ENCODE measurements at places on chromosomes 11 and 22.

- peak; percentile 81 for DNase-seq
These were observed 2.5 kb upstream of the BEST1 start for GRCh38 chr11:61947486-61948210.

GRCh38 chr11:72720047-72720446 lies 32.2 kb downstream of the ARAP1 start:
- DNase-seq: no peak

DNA sequence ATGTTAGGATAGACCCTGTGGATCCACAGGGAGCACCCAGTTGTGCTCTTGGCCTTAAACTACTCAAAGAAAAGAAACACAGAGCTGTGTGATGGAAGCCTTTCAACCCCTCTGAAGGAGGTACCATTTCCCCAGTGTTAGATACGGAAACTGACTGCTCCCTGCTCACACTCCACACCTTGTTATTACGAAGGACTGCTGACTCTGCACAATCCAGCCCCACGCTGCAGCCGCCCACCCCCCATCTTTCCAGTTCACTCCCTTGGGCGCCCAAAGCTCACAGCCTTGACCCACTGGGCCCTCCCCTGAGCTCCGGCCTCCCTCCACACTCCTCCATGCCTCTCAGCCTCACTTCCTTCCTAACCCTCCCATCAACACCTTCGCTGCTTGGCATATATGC lies 75.5 kb downstream of the EFCAB6 start:
- no peak for DNase-seq

- no peak for DNase-seq
These were observed 16.7 kb upstream of the KCNQ1OT1 start for GRCh38 chr11:2716376-2717095.

DNA sequence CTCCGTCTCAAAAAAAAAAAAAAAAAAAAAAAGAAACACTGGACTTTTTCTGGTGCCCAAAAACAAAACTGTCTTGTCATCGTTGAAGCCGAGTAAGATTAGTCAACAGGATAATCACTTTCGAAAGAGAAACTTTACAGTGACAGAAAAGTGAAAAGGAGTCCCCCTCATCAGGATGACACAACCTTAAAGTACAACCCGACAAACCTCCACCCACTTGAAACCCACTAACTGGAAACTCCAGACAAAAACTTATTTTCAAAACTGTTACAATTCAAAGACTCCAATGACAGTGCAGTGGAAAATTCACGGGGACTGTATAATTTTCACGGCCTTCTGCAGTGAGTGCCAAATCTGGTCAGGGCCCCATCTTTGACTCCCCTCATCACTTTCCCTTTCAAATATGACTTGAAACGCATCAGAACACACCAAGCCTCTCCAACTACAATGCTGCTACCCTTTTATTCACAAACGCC lies 1.3 kb downstream of the DENND5A start:
- DNase-seq: peak; percentile 63

GRCh38 chr11:96878299-96879051 lies 488.7 kb downstream of the JRKL start:
- no peak for DNase-seq

DNA sequence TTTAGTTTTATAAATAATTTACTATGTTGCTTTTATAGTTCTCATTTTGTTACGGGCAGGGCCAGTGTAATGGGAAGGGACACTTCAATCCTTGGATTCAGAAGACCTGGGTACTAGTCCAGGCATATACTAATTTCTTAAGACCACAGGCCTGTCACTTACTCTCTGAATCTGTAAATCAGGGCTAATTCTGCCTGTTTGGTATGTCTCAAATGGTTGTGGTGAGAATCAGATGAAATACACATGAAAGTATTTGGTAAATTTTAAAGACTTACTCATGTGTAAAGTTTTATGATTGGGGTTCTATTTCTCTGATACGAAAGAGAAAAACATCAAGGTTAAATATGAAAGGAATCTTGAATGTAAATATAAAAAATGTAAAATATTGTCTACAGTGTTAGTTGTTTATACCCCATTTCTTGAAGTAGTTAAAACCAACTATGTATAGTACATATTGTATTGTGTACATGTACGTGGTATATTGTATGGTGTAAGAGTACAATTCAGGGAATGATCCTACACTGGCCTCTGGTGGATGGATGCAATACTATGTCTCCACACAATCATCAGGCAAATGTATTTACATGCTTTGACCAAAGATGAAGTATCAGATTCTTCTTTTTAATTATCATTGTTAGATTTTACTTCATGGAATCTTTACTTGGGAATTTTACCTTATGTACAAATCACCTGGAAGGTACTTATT lies 24.5 kb upstream of the RAG2 start:
- peak; percentile 56 for DNase-seq

- DNase-seq: no peak
These were observed 38.6 kb upstream of the CALCB start for GRCh38 chr11:15034687-15035267.

GRCh38 chr11:38226684-38227083 lies 1628.6 kb upstream of the RAG2 start:
- no peak for DNase-seq

DNA sequence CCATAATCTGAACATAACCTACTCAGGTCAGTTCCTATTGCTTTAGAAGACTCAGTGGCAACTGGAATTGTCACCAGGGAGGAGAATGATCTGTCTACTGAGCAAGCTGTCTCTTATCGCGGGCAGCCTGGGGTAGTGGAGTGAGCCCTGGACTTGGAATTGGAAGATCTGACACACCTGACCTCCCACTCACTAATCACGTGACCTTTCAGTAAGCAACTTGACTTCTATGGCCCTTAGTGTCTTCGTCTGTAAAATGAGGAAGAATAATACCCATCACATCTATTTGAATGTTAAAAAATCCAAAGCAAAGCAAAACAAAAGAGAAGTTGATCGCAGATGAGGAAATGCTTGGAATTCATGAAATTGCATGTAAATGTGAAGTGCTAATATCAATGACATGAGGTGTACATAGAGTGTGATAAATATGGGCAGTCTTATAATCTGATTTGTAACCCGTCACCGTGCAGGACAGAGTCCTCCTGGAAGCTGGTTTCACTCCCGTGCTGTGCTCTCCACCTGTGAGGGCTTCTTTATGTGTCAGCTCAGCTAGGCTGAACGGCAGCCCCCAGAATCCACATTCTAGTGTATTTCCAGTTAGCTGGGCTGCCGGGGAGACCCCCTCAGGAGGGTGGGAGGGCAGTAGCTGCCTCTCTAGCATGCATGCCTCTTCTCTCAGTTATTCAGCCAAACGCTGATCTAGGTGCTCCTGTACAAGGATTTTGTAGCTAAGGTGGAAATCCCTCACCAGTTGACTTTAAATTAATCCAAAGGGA lies 482.9 kb downstream of the OPCML start:
- DNase-seq: no peak

DNA sequence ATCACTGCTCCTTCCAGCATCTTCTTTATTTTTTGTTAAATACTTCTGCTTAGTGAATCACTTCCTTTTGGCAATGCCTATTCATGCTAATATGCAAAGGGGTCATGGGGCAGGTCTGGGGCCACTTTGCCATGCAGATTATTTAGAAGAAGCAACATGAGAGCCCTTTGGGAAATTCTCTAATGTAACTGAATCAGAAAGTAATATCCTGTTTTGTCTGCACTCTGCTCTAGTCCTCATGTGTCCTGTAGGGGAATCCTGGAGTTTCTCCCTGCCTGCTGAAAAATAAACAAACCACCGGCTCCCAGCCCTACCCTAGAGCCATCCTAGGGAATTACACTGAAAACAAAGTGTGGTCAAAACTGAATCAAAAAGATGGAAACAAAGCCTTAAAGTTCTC lies 176.5 kb upstream of the POU2AF2 start:
- peak; percentile 28 for DNase-seq

- no peak for DNase-seq
These were observed 8.1 kb downstream of the MS4A4A start for GRCh38 chr11:60288531-60288930.

- DNase-seq: no peak
These were observed 69.1 kb upstream of the EP300 start for GRCh38 chr22:41023299-41023623.

- no peak for DNase-seq
These were observed 3.2 kb upstream of the EMID1 start for GRCh38 chr22:29202212-29203192.
